ENCODE measurements at places on chromosomes 1 and 21. TPM values are rescaled to one million over a fixed set of nuclear protein-coding genes. Genes with fewer than 3 reads are reported as not detected.

The CDC7 gene
- total RNA-seq, result 3.2 TPM

The HAO2 gene
- 1.9 TPM for total RNA-seq

The ADGRL4 gene
- total RNA-seq, result 43.0 TPM

The TRAPPC10 gene
- total RNA-seq, result 48.5 TPM

The AKR7A3 gene
- total RNA-seq, result 6.2 TPM

The MIER1 gene
- total RNA-seq, result 47.6 TPM

The MAP7D1 gene
- 78.7 TPM for total RNA-seq

The OR2L5 gene
- not detected for total RNA-seq
